ENCODE measurements at places on chromosomes 4 and X.

- no peak for DNase-seq
These were observed 110.1 kb downstream of the ANAPC4 start for GRCh38 chr4:25487155-25487554.

GRCh38 chr4:174595141-174595929, 73.0 kb upstream of the HPGD start:
- DNase-seq: no peak

DNA sequence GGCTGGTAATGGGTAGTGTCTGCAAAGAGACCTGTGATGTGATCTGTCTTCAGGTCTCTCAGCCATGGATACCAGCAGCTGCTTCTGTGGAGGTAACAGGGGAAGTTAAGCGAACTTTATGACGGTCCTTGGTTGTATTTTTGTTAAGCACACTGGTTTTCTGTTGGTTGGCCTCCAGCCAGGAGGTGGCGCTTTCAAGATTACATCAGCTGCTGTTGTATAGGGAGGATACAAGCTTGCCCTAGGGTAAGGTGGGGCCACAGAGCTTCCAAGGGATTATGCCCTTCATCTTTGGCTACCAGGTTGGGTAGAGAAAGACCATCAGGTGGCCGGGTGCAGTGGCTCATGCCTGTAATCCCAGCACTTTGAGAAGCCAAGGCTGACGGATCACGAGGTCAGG, 834.2 kb upstream of the GALNTL6 start:
- DNase-seq: no peak

- peak; percentile 55 for DNase-seq
These were observed 24.9 kb downstream of the SH3BP2 start for GRCh38 chr4:2817701-2818350.

- no peak for DNase-seq
These were observed 835.6 kb upstream of the SLIT2 start for GRCh38 chr4:19416146-19416545.

- no peak for DNase-seq
These were observed 95.3 kb upstream of the EGFL6 start for GRCh38 chrX:13474164-13474516.

DNA sequence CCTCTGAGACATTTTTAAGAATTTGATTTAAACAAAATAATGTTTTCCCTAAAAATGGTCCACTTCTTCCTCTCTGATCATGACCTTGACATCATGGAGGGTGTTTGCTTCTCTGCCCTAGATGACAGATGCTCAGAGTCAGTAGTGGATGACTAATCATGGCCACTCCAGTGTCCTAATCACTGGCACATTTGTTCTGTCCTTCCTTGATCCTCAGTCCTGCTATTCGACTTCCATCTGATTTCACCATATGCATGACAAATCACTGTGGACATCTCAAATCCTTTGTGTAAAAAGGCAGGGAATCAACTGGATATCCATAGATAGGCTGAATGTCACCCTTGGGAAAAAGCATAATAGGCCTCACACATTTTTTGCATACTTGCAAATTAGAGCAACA, 9.0 kb downstream of the CRMP1 start:
- no peak for DNase-seq
